ENCODE measurements at places on chromosomes 3 and 15.

DNA sequence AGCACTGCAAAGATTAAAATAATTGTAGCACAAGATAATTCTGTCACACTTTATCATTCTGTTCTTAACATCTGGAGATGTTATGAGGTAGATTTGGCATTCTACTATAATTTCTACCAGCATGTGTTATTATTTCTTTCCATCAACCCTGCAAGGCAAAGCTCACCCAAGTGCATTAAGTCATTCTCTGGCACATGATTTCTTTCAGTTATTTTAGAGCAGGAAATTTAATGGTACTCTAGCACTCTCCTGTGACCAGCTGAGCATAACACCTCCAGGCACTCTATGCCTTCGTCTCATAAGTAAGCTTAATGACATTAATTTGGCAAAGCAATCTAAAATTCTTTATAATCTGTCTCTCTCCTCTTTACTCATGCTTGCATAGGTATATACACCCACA, 300.2 kb upstream of the GPR149 start:
- peak; percentile 88 for ATAC-seq

DNA sequence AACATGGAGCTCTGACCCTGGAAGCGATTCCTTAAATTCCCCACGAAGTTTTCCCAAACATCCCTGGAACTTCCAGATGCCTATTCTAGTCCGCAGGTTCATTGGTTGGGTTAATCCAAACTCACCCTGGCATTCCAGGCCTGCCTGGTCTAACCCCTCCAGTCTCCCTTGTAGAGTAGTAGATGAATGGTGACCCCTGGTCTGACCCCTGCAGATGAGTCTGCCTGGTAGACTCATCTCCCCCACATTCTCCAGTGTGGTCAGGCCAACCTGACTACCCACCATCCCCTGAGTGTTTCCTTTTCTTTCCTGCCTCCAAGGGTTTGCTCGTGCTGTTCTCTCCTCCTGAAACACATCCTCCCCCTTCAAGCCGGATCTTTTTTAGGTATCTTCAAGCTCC, 10.8 kb upstream of the HRH1 start:
- no peak for ATAC-seq

DNA sequence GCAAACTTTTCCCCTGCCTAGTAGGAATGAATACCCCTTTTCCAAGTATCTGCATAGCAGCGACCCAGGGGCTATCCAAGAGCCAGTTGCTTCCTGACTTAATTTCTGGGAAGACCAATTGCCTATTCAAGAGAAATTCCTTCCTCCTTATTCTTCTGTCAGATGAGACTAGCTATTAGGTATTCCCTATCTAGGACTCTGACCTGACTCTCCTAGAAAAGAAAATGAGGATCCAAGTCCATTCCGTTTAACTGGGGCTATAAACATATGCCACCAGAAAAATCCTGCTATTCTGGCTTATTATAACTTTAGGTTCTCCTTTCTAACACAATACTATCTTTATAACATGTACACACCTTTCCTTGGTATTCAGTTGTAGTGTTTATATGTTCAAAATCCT, 1.7 kb downstream of the HHLA2 start:
- no peak for ATAC-seq

DNA sequence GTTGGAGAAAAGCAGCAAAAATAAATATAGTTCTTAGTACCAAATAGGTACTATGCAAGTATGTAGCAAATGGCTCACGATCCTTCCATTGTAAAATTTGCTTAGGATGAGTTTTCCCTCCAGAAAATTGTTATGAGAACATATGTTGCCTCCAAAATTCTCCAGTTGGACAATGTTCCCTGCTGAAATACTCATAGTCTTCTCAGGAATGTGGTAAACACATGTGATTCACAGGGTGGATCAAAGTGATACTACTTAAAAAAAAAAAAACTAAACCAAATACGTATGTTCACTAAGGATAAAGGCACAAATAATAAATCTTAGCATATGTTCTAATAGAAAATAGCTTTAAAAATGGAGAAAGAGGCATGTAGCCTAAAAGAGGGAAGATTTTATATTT, 84.3 kb upstream of the ZNF385D start:
- no peak for ATAC-seq

- no peak for ATAC-seq
Observed at GRCh38 chr15:78004222-78004727, 73.2 kb downstream of the TBC1D2B start.

DNA sequence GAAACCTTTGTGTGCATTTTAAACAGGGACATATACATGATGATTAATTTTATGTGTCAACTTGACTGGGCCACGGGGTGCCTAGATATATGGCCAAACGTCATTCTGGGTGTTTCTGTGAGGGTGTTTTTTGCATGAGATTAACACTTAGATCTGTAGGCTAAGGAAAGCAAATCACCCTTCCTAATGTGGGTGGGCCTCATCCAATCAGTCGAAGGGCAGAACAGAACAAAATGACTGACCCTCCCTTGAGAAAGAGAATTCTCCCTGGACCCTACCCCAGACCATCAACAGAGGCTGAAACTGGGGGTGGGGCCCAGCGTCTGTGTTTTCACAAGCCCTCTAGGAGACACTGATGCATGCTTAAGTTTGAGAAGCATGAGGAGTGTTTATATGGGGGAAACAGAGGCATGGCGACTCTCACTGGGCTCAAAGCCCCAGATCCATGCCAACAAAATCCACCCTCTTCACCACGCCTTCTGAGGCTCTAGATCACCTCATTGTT, 56.2 kb downstream of the ITGA11 start:
- ATAC-seq = no peak

All from motor neuron (in vitro differentiated cells).